ENCODE measurements at places on chromosomes 16 and 17.

GRCh38 chr17:40243761-40244160 lies 24.7 kb downstream of the WIPF2 start:
- DNase-seq, result no peak

DNA sequence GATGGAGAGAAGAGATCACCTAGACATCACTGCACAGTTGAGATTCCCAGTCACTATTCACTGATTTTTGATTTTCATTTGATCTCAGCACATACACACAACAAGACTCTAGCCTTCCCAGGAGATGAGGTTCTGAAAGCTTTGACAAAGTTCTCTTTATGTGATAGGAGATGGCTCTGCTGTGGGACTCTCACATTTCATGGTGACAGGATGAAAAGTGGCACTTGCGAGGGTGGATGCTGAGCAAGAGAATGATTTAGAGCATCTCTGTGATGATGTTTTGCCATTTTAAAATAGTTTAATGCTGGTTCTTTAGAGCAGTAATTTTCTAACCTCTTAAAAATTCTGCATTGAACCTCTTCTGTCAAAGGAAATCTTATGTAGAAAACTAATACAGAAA lies 113.3 kb upstream of the CA10 start:
- DNase-seq, result no peak

DNA sequence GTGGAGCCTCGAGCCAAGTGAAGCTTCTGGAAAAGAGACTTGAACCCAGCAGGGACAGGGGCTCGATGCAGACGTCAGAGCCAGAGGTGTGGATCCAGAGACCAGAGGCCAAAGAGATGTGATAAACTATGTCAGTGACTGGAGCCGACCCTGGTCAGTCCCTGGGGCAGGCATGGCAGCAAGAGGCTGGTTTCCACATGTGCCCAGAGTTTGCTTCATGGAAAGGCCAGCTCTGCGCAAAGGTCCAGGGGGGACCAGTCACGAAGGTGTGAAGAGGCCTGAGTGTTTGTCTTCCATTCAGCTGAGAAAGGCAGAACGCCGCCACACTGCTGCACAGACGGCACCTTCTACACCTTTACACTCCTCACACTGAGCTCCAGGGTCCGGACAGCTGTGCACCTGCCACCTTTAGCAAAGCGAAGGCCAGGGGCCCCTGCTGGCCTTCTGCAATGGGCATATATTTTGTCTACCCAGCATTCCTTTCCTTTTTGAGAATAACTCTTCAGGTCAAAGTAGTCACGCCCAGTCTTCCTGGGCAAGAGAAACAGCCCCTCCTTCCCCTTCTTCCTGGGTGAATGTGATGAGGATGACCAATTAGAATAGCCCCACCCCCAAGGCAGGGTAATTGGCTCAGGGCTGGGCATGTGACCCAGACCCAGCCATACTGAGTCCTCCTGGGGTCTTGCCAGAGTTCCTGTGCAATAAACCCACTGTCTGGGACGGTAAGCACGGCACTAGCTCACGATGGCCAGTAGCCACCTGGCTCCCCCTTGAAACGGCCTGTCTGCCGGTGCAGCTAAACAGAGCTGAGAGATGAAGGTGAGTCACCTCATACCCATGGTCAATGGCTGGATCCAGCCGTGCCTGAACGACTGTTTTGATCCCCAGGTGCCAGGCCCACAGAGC lies 2.3 kb upstream of the RPH3AL start:
- DNase-seq, result no peak

GRCh38 chr17:72506773-72507172 lies 386.0 kb downstream of the SOX9 start:
- DNase-seq, result no peak

GRCh38 chr17:58136669-58137279 lies 11.4 kb upstream of the OR4D1 start:
- no peak for DNase-seq

- no peak for DNase-seq
Measured at GRCh38 chr16:31780342-31780741, 93.3 kb upstream of the ZNF267 start.

- DNase-seq, result no peak
Measured at GRCh38 chr17:11999696-12000095, 2.4 kb upstream of the ZNF18 start.

GRCh38 chr16:55641430-55642056 lies 14.2 kb upstream of the SLC6A2 start:
- no peak for DNase-seq

GRCh38 chr16:28104404-28104803 lies 40.9 kb upstream of the GSG1L start:
- no peak for DNase-seq

DNA sequence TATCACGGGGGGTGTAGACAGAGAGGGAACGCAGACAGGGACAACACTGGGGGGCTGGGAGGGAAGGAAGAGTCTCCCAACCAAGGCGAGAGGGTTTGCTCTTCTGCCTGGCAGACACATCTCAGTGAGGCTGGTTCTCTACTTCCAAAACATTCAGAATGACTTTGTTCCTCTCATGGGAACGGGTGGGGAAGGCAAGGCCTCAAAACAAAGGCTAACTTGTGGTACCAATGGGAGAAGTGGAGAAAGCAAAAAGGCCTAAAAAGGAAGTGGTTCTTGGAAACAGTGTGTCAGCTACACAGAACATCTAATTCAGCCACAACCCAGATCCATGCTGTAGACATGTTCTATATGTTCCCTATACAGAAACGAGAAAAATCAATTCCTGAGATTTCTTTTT lies 7.5 kb downstream of the FLOT2 start:
- no peak for DNase-seq

Measured in NCI-H1694 (cell line).